Posterior cingulate gyrus (tissue), 11 donors: ENCODE measurements at places on chromosomes 3 and 15.

DNA sequence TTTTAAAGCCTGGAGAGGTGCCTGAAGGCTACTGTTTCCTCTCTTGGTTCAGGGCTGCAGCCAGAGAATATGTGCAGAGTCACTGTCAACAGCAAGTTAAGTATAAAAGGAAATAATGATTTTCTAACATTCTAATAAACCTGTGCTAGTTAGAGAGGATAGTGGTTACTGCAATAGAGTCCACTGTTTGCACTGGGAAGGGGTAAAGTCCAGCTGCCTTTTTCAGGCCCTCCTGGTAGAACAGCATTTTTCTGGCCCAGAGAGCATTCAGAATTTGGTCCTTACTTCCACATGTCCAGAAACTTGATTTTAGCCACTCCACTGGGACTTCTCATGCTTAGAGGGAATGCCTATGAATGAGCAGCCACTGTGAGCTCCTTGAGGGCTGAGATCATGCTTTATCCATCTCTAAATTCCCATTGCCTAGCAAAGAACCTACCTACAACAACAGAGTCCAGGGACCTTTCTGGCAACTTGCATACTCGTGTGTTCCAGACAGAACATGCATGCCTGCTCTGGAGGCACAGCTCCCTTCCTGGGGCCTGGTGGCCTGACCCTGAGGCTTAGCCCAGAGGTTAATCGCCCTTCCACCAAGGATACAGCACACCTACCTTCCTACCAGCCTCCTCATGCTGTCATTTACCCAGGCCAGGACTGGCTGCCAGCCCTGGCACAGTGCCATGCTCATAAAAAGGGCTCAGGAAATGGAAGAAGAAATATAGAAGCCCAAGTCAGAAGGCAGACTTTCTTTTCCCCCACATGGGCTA is 50.3 kb upstream of the ATP13A3 start:
- DNase-seq, result no peak

GRCh38 chr3:157092230-157092629 is 67.7 kb downstream of the CCNL1 start:
- DNase-seq, result no peak

DNA sequence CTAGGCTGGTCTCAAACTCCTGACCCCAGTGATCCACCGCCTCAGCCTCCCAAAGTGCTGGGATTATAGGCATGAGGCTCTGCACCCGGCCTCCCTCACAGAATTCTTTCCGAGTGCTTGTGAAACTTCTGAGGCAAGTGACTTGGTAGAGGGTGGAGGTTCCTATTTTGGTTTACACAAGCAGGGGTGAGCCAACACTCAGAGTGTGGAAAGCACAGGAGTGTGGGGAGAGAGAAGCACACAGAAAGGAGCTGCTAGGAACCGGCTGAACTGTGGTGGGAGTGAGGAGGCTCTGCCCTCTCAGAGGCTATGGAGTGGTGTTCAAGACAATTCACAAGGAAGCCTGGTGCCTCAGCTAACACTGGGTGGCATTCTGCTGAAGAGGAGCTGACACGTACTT is 7.7 kb downstream of the CAPN3 start:
- DNase-seq, result no peak

DNA sequence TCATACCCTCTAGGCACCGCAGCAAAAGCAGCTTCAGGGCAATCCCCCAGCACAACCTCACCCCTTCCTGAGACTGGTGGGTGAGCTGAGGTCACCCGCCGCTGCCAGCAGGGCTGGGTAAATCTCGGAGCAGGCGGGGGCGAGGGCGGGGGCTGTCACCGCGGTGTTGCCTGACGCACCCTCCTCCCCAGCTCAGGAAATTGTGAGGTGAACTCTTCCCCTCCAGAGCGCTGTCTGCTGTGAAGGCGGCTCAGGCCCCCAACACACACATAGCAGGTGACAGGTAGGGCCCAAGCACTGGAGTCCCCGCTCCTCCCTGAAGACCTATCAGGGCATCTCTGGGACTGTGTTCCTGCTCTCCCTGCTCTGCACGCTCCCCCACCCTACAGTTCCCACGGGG is 30.2 kb upstream of the FURIN start:
- DNase-seq, result no peak

DNA sequence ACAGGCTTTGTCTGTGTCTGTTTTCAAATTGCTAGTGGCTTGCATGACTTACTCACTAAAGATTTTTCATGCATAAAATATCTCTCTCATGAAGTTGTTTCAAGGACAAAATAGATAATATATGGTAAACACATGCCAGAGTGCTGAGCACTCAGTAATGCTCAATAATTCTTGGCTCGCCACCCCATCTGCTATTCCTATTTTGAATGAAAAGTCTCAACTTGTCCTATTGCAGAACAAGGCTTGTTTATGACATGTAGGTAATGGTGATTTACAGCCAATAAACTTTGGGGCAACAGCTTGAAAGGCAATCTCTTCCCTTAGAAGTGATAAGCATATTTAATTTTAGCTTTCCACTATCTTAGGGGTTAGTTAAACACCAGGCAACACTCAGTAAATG is 789.0 kb upstream of the ROBO1 start:
- DNase-seq, result no peak

- DNase-seq, result no peak
Observed at GRCh38 chr15:85327820-85328219, 52.6 kb upstream of the AKAP13 start.

DNA sequence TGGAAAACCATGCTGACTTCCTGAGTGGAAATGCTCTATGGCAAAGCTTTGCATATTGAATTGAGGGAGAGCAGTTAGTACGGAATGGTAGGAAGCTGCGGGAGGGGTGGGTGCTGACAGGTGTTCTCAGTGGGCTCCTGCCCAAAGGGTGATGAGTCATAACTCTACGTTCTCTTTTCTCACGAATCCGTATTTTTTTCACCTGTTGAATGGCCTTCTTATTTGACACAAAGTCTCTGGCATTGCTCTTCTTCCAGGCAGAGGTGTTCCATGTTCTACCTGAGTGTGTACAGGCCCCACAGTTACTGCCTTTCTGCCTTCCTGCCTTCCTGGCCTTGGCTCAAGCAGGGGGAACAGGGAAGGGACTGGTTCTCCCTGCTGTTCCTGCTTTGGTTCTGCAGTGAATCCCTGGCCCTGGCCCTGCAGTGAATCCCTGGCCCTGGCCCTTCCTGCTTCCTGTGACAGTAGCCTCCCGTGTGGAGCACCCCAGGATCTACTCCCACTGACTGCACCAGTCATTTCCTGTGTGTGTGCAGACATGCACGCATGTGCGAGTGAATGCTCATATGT is 31.9 kb downstream of the TRAK1 start:
- no peak for DNase-seq

- DNase-seq, result no peak
Observed at GRCh38 chr15:78993257-78993930, 48.5 kb upstream of the CTSH start.

GRCh38 chr15:38788918-38789317 is 224.3 kb upstream of the RASGRP1 start:
- DNase-seq, result no peak

DNA sequence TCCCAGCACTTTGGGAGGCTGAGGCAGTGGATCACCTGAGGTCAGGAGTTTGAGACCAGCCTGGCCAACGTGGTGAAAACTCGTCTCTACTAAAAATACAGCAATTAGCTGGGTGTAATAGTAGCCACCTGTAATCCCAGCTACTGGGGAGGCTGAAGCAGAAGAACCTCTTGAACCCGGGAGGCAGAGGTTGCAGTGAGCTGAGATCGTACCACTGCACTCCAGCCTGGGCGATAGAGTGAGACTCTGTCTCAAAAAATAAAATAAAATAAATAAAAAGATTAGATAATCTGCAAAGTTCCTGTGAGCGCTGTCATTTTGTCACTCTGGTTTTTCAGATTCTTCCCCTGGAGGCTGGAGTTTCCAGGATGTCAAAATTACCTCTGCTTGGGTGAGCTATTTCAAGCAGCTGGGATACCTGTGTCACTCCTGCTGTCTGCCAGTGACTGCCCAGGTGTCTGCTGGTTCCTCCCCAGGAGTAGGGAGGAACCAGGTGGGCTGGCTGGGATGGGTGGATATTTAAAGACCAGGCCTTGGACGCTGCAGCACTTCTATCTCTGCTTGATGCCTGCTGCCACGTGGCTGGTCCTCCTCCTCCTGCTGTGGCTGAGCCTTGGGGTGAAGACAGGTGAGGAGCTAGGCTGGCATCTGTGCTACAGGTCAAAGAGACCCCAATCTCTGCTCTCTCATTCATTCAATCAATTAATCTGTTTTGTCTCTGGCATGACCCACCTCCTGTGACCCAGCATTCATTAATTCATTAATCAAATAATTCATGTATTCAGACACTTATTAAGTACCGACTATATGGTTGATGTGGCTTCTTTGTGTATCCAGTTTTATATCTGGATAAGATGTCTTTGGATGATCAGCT is 19.5 kb upstream of the MUC20 start:
- DNase-seq, result no peak

DNA sequence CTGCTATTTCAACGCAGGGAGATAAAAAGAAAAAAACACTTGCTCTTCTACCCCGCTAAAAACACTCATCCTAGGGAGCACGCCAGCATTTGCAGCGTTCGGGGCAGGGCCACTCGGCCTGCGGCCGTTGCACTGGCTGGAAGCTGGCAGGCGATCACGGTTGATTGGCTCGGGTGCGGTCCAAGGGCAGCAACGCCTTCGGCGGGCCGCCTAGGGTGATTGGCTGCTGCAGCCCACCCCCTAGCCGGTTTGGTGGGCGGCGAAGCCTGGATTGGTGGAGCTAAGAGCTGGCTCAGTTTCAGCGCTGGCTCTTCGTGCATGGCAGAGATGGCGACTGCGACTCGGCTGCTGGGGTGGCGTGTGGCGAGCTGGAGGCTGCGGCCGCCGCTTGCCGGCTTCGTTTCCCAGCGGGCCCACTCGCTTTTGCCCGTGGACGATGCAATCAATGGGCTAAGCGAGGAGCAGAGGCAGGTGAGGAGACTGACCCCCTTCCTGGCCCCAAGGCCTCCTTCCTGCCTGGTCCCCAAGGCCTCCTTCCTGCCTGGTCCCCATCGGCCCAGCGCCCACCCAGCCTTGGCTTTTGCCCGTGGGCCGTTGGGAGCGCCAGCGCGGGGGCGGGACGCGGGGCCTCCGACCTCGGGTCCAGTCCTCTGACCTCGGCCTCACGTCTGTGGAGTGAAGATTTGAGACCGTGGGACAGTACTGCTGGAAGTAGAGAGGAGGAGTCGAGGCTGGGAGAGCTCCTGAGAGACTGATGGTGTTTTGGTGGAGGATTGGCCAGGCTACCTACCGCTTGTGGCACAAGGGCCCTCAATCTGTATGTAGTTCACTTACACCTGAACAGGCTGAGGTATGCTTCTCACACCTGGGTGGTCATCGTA is at the start of gene IVD:
TSS of gene IVD (plus strand) at position 295 of the 881 bp plus-strand sequence. CDS start at position 328, 33 bp downstream.
- peak; percentile 96 for DNase-seq

DNA sequence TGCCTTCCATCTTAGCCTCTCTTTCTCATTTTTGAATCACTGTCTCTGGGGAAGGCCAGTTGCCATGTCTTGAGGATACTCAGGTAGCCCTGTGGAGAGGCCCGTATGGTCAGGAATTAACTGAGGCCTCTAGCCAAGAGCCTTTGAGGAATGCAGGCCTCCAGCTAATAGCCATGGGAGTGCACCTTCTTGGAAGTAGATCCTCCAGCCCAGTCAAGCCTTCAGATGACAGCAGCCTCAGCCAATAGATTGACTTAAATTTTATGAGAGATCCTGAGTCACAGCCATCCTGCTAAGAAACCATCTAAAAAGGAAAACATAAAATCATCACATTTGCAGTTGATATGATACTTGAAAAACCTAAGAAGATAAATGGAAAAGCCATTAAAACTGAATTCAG is 112.5 kb upstream of the BNIP2 start:
- no peak for DNase-seq

DNA sequence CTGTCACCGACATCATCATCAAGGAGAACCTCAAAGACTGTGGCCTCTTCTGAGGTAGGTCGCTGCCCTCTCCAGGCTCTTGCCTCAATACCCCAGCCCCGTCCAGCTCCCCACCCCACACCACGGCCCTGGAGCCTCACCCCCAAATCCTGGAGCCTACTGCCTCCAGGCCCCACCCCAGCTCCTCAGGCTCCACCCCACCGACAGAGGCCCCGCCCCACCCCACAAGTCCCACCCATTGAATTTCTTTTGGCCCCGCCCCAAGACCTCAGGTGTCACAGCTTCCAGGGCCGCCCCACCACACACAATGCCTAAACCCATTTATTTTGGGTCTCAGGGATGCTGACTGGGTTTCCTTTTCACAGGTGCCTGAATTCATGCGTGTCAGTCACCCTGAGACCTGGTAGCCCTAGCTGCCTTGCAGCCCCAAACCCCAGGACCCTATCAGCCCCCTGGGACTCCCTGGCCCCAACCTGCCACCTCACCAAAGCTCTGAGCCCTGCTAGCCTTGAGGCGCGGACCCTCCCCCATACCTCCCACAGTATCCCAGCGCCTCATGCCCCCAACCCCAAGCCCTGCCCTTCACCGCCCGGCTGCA is 3.6 kb downstream of the GNAT1 start:
- DNase-seq, result no peak

GRCh38 chr15:92499731-92500530 is 106.2 kb downstream of the ST8SIA2 start:
- no peak for DNase-seq

GRCh38 chr3:3800685-3801493 is 1.7 kb downstream of the LRRN1 start:
- peak; percentile 79 for DNase-seq

DNA sequence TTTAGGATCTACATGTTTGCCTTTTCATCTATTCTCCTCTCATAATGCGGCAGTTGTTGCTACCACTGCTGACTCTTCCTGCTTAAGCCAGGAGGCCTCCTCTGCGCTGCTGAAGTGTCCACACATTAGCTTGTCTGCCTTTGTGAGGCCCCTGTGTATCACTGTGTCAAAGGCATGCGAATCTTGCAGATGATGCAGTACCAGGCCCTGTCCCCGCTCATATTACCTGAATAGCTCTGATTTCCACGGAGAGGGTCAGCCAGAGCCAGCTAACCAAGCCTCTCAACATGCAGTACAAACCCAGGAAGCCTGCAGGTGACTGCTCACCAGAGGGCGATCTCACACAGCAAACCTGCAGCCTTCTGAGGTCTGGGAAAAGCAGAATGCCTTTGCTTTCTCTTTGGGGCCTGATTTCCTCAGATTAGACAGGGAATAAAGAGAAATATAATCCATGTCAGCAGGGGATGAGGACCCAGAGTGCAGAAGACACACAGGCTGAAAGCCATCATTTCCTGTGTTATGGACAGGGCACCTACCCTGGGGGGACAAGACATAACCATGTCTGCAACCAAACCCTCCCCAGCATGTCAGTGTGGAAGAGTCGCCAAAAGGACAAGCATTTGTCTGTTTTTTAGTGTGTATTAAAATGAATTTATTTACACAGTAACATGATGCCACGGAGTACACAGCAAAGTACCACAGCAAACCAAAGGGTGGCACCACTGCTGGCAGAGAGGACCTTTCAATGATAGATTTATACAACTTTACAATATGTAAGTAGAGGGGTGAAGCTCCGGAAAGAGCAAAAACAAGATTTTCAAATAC is 36.8 kb upstream of the TSPAN3 start:
- DNase-seq, result peak; percentile 72

- DNase-seq, result no peak
Observed at GRCh38 chr15:77493324-77493907, 72.7 kb downstream of the HMG20A start.

GRCh38 chr15:68983961-68984481 is 30.5 kb upstream of the NOX5 start:
- DNase-seq, result no peak
